ENCODE measurements at places on chromosomes 2 and 18.

- no peak for DNase-seq
Measured at GRCh38 chr18:71327441-71327840, 1038.6 kb downstream of the SOCS6 start.

GRCh38 chr18:74921057-74921820, 287.7 kb downstream of the PTGR3 start:
- DNase-seq: no peak

DNA sequence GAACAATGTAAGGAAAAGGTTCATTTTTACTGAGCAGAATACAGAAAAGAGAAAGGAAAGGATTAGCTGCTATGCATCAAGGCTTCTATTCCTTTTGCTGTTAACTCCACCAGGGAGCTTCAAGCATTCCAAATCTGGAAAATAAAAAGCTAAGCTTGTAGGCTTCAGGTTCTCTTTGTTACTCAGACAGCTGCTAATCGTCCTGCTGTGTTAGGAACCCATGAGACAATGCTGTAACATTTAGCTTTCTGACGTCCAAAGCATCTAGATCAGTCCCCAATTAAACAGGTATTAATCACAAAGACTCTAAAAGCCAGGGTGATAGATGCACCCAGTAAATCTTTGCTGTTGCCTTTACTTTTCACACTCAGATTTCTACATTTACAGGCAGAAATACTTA, 103.8 kb downstream of the EPHA4 start:
- no peak for DNase-seq

- DNase-seq: no peak
Measured at GRCh38 chr2:3102081-3102921, 275.3 kb downstream of the EIPR1 start.

DNA sequence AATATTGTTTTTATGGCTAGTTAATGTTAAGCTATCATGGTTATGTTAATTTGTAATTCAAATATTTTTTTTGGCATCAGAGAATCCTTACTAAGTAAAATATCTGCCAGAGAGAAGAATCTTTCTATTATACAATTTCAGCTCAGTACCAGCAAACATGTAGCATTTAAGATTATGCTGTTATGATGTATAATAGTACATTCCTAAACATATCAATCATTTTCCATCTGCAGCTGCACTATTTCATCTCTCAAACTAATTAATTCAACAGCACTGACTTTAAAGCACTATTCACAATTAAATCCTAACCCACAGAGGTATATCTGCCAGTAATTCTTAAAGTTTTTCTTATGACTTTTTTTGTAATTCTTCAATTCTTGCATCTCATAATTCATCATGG, 250.6 kb downstream of the CD226 start:
- no peak for DNase-seq

DNA sequence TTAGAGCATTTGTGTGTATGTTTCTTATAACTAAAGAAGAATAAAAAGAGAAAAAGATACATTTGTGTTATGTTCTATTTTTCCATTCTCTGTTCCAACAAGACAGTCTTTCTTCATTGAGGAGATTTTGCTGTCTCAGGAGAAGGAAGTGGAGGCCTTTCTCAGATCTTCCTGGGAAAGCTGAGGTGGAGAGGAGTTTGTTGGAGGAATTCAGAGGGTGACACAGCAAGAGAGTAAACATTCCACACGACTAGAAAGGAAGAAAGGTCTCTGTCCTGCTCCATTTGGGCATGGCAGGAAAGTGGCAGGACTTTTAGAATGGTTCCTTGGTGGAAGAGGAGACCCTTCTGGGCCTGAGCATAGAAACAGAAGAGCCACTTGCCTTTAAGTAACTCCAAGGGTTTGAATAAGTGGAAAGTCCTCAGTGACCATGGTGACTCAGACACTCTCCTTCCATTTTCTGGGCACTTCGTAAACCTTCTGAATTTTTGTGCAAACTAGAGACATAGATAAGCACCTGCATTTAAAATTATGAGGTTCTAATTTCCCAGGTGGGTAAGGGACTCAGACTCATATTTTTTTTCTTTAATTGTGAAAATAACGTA, 52.3 kb upstream of the COL5A2 start:
- DNase-seq: no peak

- no peak for DNase-seq
Measured at GRCh38 chr2:201674298-201674697, 24.1 kb downstream of the MPP4 start.

- DNase-seq: no peak
Measured at GRCh38 chr2:64212346-64212745, 68.1 kb upstream of the PELI1 start.

- DNase-seq: no peak
Measured at GRCh38 chr2:8380566-8380965, 301.3 kb upstream of the ID2 start.

- no peak for DNase-seq
Measured at GRCh38 chr2:233446121-233446520, 91.8 kb downstream of the DGKD start.

Measured in activated T-helper 1 cell treated with anti-CD3 and anti-CD28 coated beads, Interleukin-2, amount 50 U/mL, for 16 hours (primary cell).